Cortex of kidney (tissue), 1 donor: ENCODE measurements at places on chromosomes 7 and 10.

DNA sequence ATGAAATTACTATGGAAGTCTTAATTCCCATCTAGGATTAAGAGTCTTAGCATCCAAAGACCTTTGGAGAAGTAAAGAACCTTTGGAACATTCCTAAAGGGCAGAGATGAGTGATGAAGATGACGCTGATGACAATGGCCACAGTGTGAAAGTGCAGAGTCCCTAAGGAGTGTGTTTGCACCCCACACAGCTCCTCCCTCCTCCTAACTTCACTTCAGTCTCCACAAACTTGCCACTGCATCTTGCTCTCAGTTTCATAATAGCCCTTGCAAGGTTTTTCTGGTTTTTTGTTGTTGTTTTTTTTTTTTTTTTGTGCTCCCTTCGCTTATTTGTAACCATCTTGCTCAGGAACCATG is 117.5 kb upstream of the ANLN start:
- no peak for DNase-seq

GRCh38 chr7:91826377-91826776 is 54.1 kb downstream of the MTERF1 start:
- DNase-seq, result no peak

DNA sequence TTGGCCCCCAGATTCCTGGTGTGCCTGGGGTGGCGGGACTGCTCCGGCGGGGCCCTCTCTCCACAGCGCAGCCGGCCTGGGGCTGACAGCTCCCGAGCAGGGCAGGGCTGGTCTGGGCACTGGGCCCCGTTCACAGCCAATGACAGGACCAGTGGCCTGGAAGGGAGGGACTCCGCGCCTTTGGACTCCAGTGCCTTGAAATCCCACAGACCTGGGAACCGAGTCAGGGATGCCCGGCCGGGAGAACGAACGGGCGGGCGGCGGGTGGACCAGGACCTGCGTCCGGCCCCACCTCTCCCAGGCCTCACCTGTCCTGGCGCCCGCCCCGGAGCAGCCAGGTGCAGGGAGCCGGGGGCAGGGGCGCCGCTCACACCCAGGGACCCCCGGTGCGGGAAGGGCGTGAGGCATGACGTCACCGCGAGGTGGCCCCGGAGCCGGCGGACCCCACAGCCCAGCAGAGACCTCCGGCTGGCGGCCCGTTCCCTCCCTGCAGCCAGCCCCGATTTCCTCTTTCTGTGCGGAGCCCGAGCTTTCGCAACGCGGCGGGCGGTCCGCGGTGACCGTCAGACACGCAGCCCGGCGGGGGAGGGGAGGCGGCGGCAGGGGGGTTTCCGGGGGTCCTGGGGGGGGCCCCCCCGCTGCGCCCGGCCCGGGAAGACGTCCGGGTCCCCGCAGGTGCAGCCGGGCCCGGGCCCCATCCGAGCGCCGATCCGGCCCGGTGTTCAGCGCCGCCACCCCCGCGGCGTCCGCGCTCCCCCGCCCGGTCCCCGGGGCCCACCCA is 743 bp downstream of the ADAP1 start:
- no peak for DNase-seq

DNA sequence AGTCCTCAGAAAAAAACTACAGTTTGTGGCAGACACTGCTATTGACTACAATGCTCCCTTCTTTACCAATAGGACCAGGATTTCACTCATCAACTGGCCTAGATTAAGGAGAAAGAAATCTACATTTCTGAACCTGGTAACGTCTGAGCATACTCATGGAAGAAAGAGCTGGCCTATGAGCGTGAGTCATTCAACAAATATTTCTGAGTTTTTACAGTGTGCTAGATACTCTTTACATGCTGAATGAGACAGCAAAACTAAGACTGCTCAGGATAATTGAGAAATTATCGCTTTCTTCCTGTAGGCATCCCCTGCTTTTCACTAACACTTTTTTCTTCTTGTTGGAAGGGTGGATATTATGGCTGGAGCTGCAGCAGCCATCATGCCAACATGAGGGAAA is 609.7 kb downstream of the TNS3 start:
- DNase-seq, result no peak

- DNase-seq, result no peak
Observed at GRCh38 chr10:98331885-98332284, 63.9 kb upstream of the LOXL4 start.

GRCh38 chr10:77282163-77282562 is 355.4 kb downstream of the KCNMA1 start:
- no peak for DNase-seq

DNA sequence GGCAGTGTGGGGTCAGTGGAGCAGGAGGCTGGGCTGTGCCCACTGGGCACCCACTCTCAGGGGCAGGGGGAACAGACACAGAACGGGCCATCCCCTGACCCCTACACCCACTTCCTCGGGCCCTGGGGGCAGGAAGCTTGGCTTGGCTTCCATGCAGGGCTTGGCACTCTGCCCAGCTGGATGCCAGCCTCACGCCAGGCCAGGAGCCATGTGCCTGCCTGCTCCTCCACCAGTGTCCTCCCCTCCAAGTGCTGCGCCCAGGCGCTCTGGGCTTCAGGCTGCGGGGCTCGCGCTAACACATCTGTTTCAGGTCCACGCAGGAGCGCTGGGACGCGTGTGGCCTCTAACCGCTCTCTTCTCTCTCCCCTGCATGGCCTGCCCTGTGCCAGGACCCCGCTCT is 12.7 kb downstream of the LDB3 start:
- no peak for DNase-seq
